ENCODE measurements at places on chromosomes 5 and 9. TPM values are rescaled to one million over a fixed set of nuclear protein-coding genes. Genes with fewer than 3 reads are reported as not detected.

SHOC1 gene
- not detected for total RNA-seq

SPATA31D4 gene
- not detected for total RNA-seq

SPINK13 gene
- total RNA-seq: not detected

ACTBL2 gene
- not detected for total RNA-seq

BAAT gene
- not detected for total RNA-seq

MLANA gene
- total RNA-seq: not detected

- DNase-seq: no peak
These were observed 55.9 kb upstream of the MTAP start for GRCh38 chr9:21746550-21746949.

DNA sequence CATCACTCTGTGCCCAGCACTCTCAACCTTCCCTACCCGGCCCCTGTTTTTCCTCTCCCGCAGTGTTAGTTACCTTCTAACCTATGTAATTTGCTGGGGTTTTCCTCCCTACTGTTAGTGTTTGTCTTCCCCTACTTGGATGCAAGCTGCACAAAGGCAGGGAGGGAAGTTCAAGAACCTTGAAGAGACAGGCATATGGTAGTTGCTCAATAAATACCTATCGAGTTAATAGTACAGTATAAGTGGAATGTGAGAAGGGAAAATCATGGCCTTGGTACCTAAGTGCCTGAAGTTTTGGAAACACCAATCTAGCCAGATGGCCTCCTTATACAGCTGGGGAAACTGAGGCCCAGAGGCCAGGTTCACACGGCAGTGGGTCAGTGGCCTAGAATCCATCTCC lies 24.2 kb downstream of the PDGFRB start:
- DNase-seq: no peak

DNA sequence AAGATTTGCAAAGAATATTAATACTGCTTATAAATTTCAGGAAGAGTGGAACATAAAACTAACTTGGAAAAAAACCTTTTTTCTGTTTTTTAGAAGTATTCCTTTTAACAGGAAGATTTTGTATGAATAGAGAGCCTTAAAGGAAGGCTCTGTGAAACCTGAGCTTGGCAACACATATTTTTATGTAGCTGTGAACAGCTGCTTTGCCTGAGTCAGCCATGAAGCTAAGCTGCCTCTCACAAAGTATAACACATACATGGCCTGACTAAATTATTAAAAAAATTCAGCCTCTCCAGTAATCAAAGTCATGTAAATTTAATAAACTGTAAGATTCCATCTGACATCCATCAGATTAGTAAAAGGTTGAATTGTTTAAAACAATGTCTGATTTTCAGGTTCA lies 547.5 kb downstream of the ELAVL2 start:
- DNase-seq: no peak

DNA sequence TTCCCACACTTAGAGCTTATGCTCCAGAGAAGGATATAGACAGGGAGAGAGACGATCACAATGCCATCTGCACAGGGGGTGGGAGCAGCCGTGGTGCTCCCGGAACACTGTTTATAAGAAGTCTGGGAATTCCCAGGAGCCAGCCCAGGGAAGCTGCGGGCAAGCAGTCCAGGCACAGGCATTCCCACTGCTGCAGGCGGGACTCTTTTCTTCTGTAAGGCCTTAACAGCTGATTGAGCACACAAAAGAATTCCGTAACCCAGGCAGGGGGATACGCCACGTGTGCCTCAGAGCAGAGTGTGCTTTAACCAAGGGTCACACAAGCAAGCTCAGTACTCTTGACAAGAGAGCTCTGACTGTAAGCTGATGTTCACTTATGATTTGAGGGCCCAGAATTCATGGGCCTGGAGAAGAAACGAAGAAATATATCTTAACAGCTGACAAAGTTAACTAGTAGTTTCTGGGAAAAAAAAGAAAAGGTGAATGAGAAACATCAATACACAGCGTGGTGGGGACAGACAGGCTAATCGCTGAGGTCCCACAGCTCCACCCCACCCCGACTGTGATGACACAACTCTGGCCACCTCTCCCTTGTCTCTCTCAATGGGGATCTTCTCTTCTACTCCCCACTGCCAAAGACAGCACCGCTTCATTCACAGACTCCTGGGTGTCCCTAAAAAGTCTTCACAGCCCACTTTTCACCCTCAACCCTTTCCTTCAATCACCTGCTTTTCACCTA lies 85.9 kb upstream of the SIMC1 start:
- no peak for DNase-seq

DNA sequence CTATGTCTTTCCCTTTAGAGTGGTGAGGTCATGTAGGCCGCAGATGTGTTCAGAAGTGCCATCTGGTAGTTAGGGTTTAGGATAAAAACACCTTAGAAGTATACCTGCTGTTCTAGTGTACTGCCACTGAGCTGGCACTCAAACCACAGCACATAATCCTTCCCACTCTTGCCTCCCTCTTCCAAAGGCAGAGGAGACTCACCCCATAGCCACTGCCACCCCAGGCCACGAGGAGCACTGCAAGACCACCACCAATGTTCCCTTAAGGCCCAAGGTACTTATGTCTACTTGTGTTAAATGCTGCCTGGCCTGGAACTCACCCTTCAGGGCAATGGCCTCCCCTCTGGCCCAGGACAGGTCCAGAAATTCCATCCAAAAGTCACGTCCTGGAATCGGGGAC lies 379.5 kb upstream of the EDIL3 start:
- DNase-seq: no peak

DNA sequence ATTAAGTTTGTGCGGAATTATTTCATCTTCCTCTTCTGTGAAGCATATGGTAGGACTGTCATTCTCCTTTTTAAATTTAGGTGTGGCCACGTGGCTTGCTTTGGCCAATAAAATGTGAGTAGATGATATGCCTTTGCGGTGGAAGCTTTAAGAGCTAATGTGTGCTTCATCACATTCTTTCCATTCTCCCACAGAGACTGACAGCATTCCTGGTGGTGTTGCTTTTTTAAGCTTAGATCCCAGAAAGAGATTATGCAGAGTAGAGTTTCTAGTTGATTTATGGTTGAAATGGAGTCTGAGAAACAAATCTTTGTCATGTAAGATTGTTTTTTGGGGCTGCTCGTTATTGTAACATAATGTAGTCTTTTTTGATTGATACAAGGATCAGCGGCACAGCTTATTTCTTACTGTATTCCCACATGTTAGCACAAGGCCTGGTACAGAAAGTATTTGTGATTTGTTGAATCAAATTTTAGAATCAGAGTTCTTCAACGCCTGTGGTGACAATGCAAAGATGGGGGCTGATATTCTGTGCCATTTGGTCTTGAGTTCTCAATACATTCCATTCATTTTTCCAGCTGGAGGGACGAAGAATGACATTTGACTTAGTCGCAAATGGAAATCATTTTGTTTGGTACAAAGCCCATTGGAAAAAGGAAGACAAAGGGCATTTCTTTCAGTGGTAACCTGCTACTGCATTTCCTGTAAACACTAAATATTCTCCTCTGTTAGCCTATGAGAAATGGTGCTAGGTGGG lies 209.9 kb upstream of the VLDLR start:
- no peak for DNase-seq

- no peak for DNase-seq
These were observed 385.1 kb downstream of the CHSY3 start for GRCh38 chr5:130289132-130290088.

- DNase-seq: no peak
These were observed 173.8 kb upstream of the PITX1 start for GRCh38 chr5:135207866-135208265.

DNA sequence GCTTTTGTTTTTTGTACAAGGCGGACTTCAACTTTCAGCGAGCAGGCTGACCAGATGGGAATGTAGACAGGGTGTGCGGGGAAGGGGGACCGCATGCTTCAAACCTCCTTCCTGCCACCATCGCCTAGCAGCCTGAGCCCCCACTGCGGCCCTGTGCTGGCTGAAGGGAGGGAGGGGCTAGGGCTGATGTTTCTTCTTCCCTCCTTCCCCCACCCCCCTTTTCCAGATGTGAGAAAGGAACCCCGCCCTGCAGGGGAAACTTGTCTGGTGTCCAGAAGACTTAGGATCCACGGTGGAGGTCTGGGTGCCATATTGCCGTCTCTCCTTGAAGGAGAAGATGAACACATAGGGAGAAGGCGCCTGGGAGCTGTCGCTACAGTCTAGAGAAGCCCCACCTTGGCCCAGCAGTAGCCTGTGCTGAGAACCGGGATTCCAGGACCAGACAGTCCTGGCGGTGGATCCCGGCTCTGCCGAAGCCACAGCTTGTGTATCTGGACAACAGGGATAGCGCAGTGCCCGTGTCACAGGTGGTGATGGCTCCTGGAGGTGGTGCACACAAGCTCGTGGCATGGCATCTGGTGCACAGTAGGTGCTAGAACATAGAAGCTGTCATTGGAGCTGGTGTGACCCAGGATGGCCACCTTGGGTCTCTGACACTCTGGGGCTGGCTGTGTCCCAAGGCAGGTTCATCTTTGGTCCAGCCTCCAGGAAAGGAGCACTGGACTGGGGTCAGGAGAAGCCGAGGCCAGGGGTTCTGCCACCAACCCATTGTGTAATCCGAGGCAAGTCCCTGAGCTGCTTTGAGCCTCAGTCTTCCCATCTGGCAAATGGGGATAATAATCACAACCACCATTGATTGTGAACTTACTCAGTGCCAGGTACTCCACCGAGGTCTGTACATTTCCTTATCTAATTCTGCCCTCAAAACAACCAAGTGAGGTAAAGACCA lies 205.6 kb downstream of the C9orf50 start:
- no peak for DNase-seq

GRCh38 chr5:113489299-113489698 lies 1.0 kb upstream of the MCC start:
- no peak for DNase-seq

DNA sequence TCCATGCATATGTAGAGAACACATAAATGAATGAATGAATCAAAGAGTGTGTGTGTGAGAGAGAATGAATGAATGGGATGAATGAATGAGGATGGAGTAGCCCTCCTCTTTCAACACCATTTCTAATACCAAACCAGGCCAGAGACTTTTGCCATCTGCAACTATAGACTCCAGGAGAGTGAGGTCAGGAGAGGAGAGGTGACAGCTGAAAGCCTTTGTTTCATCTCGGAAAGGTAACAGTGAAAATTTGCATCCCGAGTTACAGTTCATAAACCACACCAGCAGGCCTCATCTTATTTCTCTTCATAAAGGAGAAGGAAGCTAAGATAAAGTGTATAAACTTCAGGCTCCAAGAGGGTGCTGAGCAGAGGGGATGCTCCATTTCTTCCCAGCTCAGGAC lies 255.3 kb upstream of the KLF4 start:
- DNase-seq: no peak

Data from naive thymus-derived CD4-positive, alpha-beta T cell (primary cell).